ENCODE measurements at places on chromosomes 3 and 15.

- no peak for DNase-seq
Observed at GRCh38 chr3:37467761-37468160, 293.4 kb upstream of the LRRFIP2 start.

- DNase-seq, result no peak
Observed at GRCh38 chr3:111593666-111594065, 1.5 kb downstream of the ZBED2 start.

DNA sequence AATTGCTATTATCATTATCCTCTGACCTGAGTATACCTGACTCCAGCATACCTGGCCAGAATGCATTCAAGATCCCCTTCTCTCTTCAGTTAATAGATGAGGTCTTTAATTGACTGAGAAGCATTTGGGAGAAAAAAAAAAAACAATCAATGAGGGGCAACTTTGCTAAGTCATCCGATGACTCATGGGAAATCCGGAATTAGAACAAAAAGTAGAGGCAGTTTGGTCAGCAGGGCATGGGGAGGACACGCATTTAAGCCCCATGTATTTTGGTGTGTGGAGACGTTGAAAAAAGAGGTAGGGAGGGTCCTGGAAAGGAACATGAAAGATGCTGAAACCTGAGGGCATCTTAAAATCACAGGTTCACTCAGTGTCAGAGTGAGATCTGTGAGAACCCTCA is 256.2 kb downstream of the RORA start:
- no peak for DNase-seq

GRCh38 chr15:59570315-59570714 is 41.3 kb upstream of the GCNT3 start:
- no peak for DNase-seq

DNA sequence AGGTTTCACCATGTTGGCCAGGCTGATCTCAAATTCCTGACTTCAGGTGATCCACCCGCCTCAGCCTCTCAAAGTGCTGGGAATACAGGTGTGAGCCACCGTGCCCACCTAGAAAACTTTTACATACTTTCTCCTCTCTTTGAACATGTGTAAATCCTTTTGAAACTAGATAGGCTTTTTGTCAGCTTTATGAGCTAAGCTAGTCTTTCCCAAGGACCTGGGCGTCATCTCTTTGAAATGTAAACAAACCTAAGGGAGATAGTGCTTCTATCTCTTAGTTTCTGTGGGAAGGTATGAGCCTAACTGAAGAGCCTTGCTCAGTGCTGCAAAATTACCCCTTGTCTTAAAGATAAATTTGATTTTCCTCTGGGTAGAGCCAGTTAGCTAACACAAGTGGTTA is 4.8 kb downstream of the CX3CR1 start:
- DNase-seq, result no peak

GRCh38 chr15:79397269-79397910 is 34.7 kb upstream of the MINAR1 start:
- DNase-seq, result no peak

DNA sequence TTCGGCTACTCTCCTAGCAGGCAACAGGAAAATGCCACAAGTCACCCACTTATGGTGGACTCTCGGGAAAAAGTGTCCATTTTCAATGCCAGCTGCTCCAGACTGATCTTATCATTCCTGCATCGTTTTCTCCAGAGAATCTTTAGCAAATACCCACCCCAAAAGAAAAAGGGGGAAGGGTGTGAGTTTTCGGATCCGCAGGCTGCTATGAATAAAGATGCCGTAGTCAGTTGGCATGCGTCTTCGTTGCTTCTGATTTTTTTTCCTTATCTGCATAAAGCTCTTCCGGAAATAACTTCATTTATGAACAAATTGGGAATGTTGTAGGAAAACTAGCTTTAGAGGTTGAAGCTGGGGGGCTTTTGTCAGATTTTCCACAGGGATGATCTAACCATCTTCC is 22.4 kb upstream of the VILL start:
- DNase-seq, result no peak

DNA sequence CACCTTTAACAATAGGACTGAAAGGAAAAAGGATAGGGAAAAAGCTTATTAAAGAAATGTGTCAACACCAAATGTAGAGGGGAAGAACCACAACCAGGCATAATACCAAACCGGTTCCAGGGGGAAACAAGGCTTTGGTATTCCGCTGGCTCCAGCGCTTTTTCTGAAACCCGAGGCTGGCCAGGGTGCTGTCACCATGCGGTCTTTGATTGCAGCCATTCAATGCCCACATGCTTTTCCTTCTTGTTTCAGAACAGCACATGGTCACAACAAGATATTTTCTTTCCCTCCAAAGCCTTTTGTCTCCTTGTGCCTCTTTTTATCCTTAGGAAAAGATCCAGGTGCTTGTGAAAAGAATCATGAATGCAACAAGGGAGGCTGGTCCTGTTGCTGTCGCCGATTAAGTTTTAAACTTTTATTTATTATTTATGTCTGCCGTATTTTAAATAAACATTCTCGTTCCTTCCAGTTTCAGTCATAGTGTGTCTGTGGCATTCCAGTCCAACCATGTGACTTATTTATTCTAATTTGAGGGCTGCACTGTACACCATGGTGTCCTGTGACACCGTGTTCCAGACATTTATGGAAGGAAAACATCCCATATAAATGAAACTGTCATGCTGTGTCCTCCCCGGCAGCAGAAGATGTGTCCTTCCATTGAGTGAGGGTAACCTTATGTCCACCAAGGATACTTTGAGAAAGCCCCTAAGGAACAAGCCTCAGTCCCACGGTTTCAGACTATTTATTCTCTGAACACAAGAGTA is 41.1 kb downstream of the CCK start:
- no peak for DNase-seq

- no peak for DNase-seq
Observed at GRCh38 chr15:23648920-23649515, 1.4 kb upstream of the MAGEL2 start.

- no peak for DNase-seq
Observed at GRCh38 chr3:53171827-53172505, 11.0 kb downstream of the PRKCD start.

GRCh38 chr15:79433276-79433990 is 1.3 kb downstream of the MINAR1 start:
- no peak for DNase-seq

DNA sequence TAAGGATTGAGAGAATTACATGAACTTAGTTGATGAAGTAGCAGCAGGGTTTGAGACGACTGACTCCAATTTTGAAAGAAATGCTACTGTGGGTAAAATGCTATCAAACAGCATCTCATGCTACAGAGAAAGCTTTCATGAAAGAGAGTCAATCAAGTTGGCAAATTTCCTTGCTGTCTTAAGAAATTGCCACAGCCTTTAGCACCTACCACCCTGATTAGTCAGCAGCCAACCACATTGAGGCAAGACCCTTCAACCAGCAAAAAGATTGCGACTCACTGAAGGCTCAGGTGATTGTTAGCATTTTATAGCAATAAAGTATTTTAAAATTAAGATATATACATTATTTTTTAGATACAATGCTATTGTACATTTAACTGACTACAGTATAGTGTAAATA is 80.9 kb downstream of the RAP2B start:
- no peak for DNase-seq

- DNase-seq, result no peak
Observed at GRCh38 chr3:50815844-50816243, 141.1 kb downstream of the DOCK3 start.

GRCh38 chr3:16028604-16029003 is 145.9 kb upstream of the GALNT15 start:
- DNase-seq, result no peak

DNA sequence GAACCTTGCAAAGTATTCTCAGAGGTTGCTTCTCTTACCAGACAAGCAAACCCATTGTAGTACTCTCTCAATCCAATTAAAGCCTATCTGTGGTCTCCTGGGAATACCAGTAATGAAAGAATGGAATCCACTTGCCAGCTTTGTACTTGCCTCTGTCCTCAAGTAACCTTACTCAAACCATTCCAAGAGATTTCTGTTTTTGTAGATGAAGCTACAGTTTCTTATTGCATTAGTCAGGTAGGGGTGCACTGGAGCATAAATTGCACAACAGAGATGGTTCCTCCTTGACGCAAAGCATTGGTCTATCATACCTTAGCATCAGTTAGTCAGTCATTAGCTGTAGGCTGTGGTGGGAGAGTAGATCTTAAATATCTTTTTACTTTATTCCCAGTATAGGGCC is 52.9 kb downstream of the BTLA start:
- DNase-seq, result no peak

DNA sequence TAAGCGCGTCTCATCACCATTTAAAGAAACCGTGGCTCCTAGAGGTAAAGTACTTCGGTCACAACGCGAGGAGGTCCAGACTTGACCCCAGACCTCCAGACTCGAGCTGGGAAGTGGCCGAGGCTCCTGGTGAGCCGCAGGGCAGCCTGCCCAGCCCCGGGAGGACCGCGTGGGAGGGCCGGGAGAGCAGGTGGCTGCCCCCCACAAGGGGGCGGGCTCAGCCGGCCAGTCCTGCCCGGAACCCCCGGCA is at the start of gene SLC27A2:
Gene SLC27A2, plus strand, starts transcription at position 228 of the 250 bp plus-strand sequence. CDS start 232 bp downstream, outside the sequence.
- DNase-seq, result no peak

- no peak for DNase-seq
Observed at GRCh38 chr3:101123081-101123480, 129.9 kb upstream of the ABI3BP start.

- no peak for DNase-seq
Observed at GRCh38 chr3:157501863-157502262, 1.4 kb downstream of the VEPH1 start.

GRCh38 chr3:78116874-78117273 is 1077.0 kb downstream of the ROBO2 start:
- no peak for DNase-seq

DNA sequence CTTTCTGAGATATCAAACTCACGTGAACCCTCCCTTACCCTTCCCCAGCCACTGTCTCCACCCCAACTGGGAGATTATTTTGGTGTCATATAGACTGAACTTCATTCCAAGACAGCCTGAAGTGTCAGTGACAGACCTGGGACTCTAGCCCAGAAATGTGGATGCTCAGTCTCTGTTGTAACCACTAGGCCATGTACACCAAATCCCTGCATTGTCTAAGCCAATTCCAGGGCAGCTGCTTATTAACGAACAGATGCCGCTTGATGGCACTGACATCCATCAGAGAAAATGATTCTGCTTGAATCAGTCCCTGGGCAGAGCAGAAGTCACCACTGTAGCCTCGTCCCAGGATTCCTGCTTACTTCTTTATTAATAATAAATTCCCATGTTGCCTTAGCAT is 305.5 kb downstream of the GRM7 start:
- DNase-seq, result no peak

DNA sequence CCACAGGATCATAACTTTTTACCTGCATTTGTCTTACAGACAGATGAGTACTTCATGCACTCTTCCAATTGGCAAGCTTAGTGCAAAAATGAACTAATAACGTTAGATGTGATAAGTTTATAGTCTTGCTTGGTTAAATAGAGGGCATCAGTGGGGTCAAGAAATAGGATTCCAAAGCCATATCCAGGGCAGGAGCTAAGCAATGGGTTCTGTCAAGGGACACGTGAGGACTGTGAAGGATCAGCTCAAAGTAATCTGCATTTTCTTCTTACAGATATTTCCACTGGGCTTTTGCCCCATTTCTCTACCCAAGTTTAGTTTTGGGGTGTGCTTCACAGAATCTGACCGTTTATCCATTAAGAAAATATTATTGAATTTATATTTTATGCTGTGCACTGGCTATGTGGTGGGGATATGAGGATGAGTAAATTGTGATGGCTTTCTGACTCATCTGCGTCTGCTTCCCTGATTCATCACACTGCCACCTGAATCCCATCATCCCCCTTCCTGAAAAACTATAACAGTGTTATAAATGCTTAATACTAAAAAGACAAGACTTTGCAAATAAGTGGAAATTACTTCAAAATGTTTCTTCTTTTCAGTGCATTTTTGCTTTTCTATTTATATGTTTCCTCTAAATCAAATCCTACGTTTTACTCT is 17.5 kb downstream of the PPP2R3A start:
- no peak for DNase-seq

DNA sequence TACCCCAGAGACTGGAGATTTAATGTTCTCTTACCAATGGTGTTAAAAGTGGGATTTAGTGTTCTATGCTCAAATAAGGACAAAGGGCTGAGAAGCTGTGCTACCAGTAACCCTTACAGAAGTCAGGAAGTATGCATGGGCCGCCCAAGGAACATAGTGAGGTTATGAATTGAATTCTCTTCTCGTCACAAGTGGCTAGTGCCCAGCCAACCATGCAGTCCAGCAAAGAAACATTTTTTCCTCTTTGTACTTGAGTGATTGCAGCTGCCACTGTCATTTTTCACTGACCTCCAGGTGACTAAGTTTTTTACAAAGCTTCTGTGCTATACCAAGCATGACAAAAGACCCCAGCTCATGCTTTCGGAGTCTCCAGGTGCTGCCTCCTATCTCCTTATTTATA is 110.6 kb upstream of the DCBLD2 start:
- DNase-seq, result no peak

- no peak for DNase-seq
Observed at GRCh38 chr15:51771773-51772172, 20.4 kb downstream of the TMOD2 start.

GRCh38 chr3:133901083-133901482 is 5.4 kb upstream of the RAB6B start:
- DNase-seq, result no peak

DNA sequence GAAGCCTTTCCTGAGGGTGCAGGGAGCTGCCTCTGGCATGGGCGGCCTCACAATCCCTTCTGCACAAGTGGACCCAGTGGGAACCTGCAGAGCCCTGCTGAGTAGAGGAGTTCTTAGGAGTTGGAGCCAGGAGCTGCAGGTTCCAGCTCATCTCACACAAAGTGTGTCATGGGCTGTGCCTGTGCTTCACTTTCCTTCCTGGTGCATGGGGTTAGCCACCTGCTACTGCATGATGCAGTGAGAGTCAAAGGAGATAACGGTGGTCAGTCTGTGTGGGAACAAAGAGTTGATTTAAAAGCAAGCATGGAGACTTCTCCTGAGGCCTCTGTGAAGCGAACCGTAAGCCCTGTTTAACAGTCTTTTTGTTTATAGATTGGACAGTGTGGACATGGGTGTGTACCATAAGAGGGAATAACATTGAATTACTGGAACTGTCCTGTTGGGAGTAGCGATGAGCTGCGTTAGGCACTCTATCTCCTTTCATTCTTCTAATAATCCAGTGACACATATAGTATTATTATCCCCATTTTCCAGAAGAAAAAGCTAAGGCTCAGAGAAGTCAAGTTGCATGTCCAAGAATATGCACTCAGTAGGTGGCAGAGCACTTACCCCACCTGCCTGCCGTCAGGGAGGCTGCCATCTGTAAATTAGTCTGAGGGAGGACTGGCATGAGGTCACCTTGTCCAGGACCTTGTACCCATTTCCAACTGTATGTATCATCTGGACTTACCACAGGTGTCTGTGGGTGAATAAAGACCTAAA is 68.7 kb upstream of the PRR23C start:
- no peak for DNase-seq

GRCh38 chr3:13042127-13042701 is 31.0 kb downstream of the IQSEC1 start:
- DNase-seq, result no peak

- DNase-seq, result no peak
Observed at GRCh38 chr15:48682942-48683651, 37.6 kb upstream of the FBN1 start.

- DNase-seq, result no peak
Observed at GRCh38 chr15:48572823-48573222, 72.7 kb downstream of the FBN1 start.

Data from stimulated activated CD8-positive, alpha-beta memory T cell treated with anti-CD3 and anti-CD28 coated beads, Interleukin-4, amount 100 ng/mL, for 24 hours (primary cell).